ENCODE measurements at places on chromosomes 6 and 20. TPM values are rescaled to one million over a fixed set of nuclear protein-coding genes. Genes with fewer than 3 reads are reported as not detected.

GRCh38 chr20:50728981-50729874 is 2.2 kb upstream of the PARD6B start:
- DNase-seq: no peak

- no peak for DNase-seq
These were observed 526.0 kb downstream of the EPM2A start for GRCh38 chr6:145209272-145209671.

- no peak for DNase-seq
These were observed 39.8 kb upstream of the AKAP12 start for GRCh38 chr6:151199991-151200390.

- DNase-seq: no peak
These were observed 5.1 kb downstream of the SNTA1 start for GRCh38 chr20:33438481-33438880.

DNA sequence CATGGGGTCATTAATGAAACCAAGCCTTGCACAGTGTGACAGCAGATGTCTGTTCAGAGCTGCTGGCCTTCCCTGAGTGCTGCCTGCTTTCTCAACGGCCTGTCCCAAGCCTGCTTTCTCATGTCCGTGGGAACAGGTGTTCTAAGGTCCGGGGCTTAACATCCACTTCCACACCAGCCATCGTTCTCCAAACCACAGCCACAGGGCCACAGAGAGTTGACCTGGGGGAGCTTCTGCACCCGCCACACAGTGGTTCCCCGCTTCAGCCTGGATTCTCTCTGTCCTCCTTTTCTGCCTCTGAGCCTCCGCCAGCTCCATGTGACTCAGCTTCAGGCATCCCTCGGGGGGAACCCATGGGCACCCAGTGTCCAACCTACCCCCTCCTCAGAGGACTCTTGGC is 26.9 kb upstream of the PPP1R3G start:
- no peak for DNase-seq

Gene ROS1
- total RNA-seq: 0.06 TPM

Gene CPXM1
- not detected for total RNA-seq

Gene RBL1
- 14.4 TPM for total RNA-seq

All from HT1080 (cell line).